ENCODE measurements at places on chromosomes 16 and 17. TPM values are rescaled to one million over a fixed set of nuclear protein-coding genes. Genes with fewer than 3 reads are reported as not detected.

GRCh38 chr17:28777178-28777577, 33.4 kb downstream of the TRAF4 start:
- DNase-seq = no peak

- DNase-seq = peak; percentile 58
These were observed 217.8 kb upstream of the SOX9 start for GRCh38 chr17:71902894-71903506.

GRCh38 chr17:46044286-46044928, 45.4 kb downstream of the STH start:
- peak; percentile 95 for DNase-seq

DNA sequence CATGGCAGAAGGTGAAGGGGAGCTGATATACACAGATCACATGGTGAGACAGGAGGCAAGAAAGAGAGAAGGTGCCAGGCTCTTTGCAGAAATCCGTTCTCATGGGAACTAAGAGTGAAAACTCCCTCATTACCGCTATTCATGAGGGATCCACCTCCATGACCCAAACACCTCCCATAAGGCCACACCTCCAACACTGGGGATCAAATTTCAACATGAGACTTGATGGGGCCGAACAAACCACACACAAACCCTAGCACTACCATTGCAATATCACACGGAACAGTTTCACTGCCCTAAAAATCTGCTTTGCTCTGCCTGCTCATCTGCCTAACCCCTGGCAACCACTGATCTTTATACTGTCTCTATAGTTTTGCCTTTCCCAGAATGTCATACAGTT, 34.8 kb downstream of the C17orf67 start:
- DNase-seq = peak; percentile 17

GRCh38 chr16:68319185-68319908, 8.5 kb downstream of the PRMT7 start:
- DNase-seq = no peak

DNA sequence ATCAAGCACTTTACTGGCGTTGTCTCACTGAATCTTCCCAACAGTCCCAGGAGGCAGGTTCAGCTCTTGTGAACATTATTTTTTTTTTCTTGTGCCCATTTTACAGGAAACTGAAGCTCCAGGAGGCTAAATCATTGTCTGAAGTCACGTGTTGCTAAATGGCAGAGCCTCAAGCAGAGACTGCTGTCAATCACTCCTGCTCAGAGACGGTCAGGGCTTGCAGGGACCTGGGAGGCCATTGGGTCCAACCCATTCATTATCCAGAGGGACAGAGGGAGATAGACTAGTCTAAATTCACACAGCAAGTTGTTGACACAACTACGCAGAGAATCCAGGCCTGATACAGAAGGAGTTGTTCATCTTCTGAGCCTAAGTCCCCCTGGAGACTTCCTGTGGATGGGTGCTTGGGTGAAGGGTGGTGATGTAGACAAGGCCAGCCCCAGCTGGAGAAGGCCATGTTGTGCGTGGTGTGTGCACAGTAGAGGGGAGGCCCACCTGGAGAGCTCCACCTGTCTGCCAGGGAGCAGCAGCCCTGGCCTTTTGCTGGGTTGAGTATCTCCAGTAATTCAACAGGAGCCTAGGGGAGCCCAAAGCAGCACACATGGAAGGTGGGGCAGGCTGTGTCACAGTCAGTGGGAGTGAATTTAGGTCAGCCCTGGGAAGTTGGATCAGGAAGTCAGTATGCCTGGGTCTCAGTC, 24.3 kb upstream of the C1QL1 start:
- DNase-seq = no peak

DNA sequence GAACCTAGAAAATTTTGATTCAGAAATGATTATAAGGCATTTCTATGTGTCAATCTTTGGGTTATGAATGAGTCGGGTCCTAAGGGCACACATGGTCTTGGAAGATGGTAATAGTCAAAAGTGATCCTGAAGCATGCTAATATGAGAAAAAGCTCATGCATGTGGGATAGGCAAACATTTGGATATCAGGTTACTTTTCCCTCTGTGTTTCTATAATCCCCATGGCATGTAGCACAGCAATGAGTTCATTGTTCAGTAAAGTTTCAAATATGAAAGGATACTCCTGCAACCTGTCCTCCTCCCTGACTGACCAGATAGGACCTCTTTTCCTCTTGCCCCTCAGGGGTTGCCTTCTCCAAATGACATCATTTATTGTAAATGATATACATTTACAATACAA, 249.9 kb upstream of the MON1B start:
- DNase-seq = no peak

GRCh38 chr17:6555331-6556120, 829 bp downstream of the PITPNM3 start:
- peak; percentile 84 for DNase-seq

DNA sequence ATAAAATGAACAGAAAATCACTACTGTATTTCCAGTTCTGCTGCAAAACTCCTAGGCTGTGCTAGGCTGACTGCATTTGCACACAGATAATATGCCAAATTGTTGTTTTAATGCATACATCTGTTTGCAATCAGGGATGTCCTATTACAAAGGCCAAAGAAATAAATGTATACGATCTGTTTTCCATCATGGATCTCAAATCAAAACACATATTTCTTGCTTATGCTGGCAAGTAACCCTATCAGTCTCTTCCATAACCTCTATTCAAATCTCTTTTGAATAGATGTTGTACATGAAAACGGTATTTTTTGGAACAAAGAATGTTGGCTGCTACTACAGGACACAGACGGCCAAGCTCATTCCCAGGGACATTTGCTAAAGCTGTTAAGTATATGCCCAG, 56.6 kb downstream of the DUSP14 start:
- DNase-seq = no peak

DNA sequence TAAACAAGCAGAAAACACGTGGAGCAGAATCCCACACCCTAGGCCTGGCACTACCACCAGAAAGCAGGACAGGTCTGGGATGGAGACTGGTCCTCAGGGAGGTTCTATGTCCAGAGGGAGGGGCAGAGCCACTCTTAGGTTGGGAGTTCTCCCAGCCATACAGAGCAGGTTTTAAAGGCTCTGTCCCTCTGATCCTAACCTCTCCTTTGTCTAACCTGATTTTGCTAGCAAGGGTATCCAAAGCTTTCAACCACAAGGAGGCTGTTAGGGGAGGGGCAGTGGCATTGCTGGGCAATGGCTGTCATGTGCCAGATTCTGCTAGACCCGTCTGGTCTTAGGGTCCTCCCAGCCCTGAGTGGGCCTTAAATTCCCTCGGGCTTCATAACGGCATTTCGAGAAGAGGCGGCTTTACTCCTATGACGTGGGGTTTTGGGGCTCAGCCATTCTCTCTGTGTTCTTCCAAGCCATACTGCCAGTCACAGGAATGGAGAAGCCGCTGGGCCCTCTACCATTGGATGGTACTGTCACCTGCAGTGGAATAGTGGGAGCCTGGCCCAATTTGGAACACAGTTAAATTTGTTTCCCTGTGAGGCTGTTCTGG, 5.7 kb downstream of the TPPP3 start:
- no peak for DNase-seq

DNA sequence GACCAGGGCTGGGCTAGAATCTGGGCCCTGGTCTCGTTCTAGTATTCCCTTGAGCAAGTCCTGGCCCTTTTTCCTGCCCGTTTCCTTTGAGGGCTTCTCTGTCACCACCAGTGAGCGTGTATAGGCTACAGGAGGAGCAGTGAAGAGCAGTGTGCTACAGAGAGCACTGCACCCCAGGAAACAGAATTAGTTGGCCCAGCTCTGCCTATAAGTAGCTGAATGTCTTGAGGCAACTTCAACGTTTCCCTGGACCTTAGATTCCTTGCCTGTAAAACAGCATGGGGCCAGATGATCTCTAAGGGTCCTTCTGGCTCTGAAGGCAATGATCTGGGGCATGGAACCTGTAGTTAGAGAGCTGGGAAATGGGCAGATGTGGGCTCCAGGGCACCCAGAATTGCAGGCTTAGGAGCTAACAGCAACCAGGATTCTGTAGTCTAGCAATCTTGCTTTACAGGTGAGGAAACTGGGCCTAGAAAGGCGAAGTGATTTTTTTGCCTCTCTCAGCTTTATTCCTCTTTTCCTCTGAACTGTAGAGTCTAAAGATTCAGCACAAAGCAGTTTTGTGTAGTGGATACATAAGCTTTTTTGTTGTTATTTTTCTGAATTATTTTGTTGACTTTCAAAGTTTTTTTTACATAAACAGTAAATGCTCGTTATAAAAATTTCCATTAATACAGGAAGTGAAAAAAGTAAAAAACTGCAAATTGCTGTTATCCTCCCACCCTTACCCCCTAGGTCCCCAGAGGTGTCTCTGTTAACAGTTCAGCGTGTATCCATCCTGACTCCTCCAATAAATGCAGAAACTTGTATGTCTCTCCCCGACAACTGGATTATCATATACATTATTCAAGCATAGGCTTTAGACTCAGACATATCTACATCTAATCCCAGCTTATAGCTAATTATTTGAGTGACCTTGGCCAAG, 1.7 kb upstream of the MYL4 start:
- DNase-seq = no peak

- DNase-seq = peak; percentile 55
These were observed 502 bp downstream of the FAAP100 start for GRCh38 chr17:81551458-81552243.

DNA sequence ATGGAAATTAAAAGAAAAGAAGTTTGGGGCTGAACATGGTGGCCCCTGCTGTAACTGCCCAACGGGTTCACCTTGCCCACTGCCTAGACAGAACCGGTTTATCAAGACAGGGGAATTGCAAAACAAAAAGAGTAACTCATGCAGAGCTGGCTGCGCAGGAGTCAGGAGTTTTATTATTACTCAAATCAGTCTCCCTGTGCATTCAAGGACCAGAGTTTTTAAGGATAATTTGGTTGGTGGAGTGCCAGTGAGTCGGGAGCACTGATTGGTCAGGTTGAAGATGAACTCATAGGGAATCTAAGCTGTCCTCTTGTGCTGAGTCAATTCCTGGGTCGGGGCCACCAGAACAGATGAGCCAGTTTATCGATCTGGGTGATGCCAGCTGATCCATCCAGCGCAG, 4.4 kb upstream of the SCPEP1 start:
- DNase-seq = peak; percentile 58

DNA sequence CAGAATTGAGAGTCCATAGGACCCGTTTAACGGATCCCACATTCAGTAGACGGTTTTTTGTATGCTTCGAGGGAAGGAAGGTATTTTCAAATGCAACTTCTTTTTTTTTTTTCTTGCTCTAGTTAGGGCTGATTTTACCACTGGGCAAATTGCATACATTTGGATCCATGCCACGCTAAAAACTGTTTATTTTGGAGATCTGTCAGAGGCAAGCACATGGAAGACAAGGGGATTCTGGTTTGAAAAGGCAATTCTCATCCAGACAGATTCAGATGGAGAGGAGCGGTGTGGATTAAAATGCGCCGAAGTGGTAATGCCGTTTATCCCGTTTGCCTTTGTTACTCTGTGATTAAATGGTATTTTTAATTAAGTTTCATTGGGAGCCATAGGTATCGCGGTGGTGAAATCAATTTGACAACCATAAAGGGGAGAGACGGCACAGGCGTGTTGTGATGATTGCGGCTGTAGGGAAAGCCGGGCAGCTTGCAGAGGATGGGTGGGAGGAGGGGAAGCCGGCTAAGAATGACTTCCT, 170.4 kb downstream of the IRX3 start:
- no peak for DNase-seq

- peak; percentile 96 for DNase-seq
These were observed 53.3 kb upstream of the TOB1 start for GRCh38 chr17:50919321-50920040.

DNA sequence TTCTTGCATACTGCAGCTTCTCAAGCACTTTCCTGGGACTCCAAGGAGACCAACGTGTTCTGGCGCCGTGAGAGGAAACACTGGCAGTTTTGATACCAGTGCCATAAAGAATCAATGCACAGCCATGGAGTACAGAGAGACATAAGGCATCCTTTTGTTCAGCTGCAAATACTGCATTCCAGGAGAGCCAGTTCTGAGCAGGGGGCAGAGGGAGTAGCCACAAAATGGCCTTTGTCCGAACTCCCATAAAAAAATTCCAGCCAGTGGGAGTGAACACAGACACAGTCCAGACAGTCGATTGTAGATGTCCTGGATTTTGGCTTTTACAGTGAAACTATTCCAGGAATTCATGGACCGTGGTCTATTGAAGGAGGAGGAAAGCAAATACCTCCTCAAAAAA, 36.2 kb upstream of the TEKT3 start:
- DNase-seq = peak; percentile 38

GALR2 gene
- not detected for polyA plus RNA-seq

TIGD7 gene
- 3.9 TPM for polyA plus RNA-seq

AGRP gene
- not detected for polyA plus RNA-seq
